ENCODE measurements at places on chromosomes 3 and 15. TPM values are rescaled to one million over a fixed set of nuclear protein-coding genes. Genes with fewer than 3 reads are reported as not detected.

The ZIC4 gene
- not detected for polyA plus RNA-seq

The PLA2G4E gene
- polyA plus RNA-seq: not detected

The APBA2 gene
- polyA plus RNA-seq: 2.9 TPM

The DUOXA2 gene
- 0.95 TPM for polyA plus RNA-seq

The ZNF660 gene
- polyA plus RNA-seq: 0.70 TPM

The ASB14 gene
- not detected for polyA plus RNA-seq

The SEMA5B gene
- polyA plus RNA-seq: 1.4 TPM

The ROBO2 gene
- polyA plus RNA-seq: 0.18 TPM

The PTX3 gene
- 106 TPM for polyA plus RNA-seq

The C3orf85 gene
- polyA plus RNA-seq: not detected

The IGSF10 gene
- polyA plus RNA-seq: 0.56 TPM

The GOLGA8J gene
- 0.21 TPM for polyA plus RNA-seq

The RCCD1 gene
- polyA plus RNA-seq: 7.9 TPM
